ENCODE measurements at places on chromosomes 5 and 9.

- DNase-seq: no peak
Measured at GRCh38 chr9:121066850-121067249, 7.9 kb upstream of the CNTRL start.

GRCh38 chr5:57009811-57010210 lies 57.9 kb upstream of the MIER3 start:
- no peak for DNase-seq

GRCh38 chr5:168114444-168115017 lies 176.9 kb upstream of the WWC1 start:
- DNase-seq: no peak

DNA sequence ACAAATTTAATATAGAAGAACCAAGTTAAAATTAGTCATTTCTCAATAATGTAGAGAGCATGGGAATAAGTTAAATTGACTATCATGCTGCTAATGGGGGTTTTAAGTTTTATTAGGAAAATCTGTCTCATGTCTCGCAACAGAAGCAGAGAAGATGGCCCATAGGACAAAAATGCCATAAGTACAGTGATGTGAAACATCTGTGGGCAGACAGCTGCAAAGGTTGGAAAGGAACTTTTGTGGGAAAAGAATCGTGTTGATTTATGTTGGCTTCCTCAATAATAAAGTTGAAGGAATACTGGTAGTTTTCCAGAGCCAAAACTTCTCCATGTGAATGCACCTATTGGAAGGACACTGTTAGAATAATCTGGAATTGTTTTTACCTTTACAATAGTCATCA lies 44.8 kb downstream of the VCAN start:
- no peak for DNase-seq

DNA sequence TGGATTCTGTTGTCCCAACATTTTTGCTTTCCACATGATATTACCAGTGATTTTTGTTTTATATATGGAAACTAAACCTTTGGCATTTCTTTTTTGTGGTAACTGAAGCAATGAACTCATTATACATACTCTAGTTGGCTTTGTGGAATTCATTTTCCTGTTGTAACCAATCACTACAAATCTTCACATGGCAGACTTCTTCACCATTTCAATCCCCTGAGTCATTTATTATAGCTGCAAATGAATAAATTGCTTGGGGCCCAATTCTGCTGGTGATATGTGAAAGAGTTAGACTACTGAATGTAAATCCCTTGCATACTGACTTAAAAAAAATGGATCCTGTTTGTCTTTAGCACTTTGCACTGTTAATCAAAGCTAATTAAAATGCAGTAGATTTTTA lies 1709.6 kb upstream of the WWC1 start:
- no peak for DNase-seq

- DNase-seq: no peak
Measured at GRCh38 chr5:61768692-61769281, 436.7 kb downstream of the ZSWIM6 start.

DNA sequence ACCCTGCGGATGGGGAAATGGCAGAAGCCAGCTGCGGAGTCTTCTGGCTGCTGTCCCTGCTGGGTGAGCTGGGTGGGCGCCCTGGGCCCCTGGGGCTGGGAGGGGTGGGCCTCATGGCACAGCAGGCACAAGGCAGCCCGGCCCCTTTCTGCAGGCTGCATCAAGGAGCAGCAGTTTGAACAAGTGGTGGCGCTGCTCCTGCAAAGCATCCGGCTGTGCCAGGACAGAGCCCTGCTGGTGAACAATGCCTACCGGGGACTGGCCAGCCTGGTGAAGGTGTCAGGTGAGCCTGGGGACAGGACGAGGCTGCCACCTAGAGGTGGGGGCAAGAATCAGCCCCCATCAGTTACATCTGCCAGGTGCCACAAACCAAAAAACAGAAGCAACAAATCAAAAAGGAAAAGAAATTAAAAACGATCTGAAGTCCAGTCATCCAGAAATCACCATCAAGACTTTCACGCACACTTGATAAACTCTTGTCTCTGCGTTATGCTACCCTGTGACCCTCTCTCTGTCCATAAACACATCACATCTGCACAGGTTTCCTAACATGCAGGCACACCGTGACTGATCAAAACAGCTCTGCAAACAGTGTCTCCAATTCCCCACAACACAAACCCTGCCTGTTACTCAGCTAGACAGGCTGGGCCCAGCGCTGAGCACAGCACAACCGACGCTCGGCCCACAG lies 13.9 kb downstream of the REXO4 start:
- DNase-seq: no peak

GRCh38 chr5:144567421-144567780 lies 396.7 kb downstream of the KCTD16 start:
- DNase-seq: peak; percentile 9

DNA sequence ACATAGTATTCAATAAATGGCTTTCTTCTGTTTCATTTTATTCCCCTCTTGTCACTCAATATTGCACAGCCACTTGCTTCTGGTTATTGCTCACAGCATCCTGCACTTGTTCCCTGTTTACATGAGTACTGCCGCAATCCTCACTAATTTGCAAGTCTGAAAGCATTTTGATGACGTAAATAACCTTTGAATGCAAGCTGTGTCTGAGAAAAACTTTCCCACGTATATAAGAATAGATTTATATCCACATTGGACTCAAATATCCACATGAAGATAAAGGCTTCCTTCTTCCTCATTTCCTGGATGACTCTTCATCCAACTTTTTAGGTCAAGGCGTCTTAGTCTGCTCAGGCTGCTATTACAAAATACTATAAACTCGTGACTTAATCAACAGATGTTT lies 88.2 kb upstream of the DAP start:
- no peak for DNase-seq

GRCh38 chr5:93677359-93677891 lies 64.0 kb downstream of the POU5F2 start:
- DNase-seq: peak; percentile 82

DNA sequence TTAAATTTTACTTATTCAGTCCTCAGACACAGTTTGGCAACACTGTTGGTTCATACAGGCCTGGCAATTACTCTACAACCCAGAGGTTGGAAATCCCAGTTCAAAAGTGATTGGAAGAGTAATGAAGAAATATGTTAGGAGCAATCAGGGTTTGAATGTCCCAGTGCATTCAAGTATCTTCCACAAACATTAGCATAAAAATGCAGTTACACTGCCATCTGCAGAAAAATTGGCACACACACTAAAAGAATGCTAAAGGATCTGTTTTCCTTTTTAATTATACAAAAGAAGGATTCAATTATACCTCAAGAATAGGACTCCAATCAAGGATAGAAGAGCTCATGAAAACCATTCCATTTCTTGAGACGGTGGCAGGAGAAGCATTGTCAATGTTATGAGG lies 130.2 kb downstream of the DNAH5 start:
- no peak for DNase-seq

- DNase-seq: no peak
Measured at GRCh38 chr5:104734046-104734445, 1171.5 kb upstream of the NUDT12 start.

DNA sequence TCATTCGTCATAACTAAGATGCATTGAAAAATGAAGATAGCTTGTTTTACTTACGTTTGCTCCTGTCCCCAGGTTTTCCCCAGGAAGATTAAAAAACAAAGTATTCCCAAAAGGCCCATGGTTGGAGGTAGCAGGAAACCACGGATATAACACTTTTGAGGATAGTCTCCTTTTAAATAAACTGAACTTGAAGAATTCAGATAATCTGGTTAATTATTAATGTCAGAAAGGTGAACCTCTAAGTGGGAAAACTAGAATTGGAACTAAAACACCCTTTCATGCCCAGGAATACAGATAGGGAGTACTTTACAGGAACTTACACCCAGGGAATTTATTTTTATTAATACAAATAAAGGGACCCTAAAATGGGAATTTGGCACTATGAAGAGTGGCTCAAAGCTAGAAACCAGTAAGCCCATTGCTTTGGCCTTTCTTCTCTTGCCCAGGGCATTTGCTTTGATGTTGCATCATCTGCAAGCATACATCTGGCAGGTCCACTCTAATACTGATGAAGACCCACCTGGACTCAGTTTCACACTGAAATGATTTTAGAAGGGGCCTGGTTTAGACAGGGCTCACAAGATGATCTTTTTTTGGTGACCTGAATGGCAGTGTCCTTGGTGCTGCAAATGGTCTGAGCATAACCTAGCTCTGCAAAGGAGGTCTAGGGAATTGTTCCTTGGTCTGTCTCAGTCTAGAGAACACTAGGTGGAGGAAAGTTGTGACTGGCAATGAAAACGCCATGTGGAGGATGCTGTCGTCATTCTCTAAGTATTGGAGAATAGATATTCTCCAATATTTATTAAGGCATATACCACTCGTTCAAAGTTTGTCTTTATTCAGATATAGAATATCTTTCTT lies at the start of gene C5:
TSS of gene C5 (minus strand) at position 148 of the 861 bp plus-strand sequence. CDS start at position 119, 29 bp downstream.
- DNase-seq: no peak

DNA sequence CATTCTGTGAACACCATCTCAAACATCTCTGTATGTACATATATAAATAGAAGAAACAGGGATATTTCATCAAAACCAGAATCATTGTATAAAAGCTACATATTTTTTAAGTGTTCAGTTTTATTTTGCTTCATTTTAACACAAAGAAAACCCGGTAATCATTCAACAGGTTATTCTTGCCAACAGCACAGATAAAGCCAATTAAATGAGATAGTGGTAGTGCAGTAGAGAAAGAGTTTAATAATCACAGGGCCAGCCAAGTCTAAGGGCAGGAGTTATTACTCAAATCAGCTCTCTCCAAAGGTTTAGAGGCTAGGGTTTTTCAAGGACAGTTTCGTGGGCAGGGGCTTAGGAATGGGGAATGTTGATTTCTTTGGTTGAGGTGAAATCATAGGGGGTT lies 261.0 kb upstream of the KIF2A start:
- no peak for DNase-seq

DNA sequence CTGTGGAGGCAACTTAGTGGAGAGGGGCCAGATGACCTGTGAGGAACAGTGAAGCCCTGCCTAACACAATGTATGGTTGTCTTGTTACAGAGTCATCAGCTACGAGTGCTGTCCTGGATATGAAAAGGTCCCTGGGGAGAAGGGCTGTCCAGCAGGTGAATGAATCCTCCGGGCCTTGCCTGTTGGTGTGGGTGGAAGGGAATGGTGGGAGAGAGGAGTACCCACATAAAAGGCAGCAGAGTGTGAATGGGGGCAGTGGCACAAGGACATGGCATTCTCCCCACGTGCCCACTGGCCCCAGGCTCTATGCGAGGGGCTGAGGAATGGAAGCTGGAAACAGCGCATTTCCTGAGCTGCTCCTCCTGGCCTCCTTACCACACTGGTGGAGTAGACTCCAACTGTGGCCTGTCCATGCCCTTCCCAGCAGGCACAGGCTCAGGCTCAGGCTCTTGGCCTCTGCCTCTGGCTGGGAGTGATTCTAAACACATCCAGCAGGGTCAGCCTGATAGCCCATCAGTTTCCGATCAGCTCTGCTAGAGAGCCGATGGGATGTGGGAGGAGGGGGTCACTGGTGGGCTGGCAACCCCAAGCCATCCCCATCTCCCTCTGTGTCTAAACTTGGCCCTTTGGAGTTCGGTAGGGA lies 15.3 kb downstream of the TGFBI start:
- no peak for DNase-seq

DNA sequence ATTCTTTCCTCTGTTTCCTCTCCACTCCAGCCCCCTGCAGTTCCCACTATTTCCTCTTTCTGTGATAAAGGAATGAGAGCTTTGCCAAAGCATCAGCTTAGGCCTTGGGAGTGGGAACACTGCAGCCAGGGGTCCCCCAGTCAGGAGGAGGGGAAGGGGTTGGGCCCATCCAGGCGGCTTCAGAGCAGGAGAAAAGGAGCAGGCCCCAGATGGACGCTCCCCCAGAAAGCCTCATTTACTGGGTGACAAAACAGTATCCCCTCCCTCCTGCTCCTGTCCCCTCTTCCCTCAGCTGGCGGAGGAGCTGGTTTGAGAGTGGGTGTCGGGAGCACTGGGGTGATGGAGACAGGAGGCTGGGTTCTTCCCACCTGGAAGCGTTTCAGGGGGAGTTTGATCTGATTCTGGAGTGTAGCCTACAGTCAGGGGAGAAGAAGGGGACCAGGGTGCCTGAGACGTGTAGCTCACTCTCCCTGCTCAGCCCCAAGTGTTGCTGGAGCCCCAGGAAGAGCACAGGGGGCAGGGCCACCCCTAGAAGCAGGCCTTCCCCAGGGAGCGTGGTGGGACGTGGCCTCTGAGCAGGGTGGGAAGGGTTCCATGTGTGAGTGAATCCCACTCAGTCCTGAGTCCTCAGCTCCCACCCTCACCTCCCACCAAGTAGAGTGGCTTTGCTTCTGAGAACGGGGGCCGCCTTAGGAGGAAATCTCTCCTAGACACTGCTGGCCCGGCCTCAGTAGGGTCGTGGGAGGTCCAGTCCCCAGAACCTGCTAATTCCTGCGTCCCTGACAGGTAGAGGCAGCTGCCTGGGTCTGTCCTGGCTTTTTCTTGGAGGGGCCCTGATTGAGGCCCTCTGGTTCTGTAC lies 173.1 kb downstream of the CACNA1B start:
- DNase-seq: no peak

DNA sequence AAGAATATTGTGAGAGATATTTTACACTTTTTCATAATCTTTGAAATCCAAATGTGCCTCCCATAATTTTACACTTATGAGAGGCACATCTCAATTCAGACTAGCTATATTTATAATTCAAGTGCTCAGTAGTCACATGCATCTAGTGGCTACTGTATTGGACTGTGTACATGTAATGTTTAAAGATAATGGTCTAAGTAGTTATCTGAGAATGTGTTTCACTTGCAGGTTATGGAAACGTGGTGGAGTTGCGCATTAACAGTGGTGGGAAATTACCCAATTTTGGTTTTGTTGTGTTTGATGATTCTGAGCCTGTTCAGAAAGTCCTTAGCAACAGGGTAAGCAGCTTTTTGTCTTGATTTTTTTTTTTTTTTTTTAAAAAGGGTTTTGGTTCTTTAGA lies 28.8 kb downstream of the G3BP1 start:
- no peak for DNase-seq

GRCh38 chr9:35476596-35476995 lies 13.3 kb upstream of the RUSC2 start:
- DNase-seq: no peak

DNA sequence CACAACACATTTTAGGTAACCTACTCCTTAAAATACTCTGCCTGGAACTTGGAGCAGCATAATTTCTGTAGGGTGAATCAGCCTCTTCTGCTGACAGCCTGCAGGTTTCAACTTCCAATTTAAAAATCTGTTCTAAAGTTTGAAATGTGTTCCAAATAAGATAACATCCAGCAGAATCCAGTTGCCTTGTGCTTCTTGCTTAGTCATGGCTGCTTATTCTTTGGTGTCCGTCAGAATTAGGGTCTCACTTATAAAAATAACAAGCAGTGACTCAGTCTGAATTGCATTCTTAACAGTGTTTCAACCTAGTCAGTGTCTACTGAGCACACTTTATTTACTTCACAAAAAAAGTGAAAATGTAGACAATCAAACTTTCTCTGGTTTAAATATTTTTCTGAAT lies 3.7 kb downstream of the CDH6 start:
- peak; percentile 19 for DNase-seq

GRCh38 chr5:113263545-113263944 lies 171.2 kb downstream of the TSSK1B start:
- DNase-seq: no peak

GRCh38 chr9:91761362-91761761 lies 188.7 kb downstream of the ROR2 start:
- DNase-seq: no peak
